ENCODE measurements at places on chromosomes 7 and 10.

- no peak for DNase-seq
Observed at GRCh38 chr10:78953113-78953798, 115.5 kb upstream of the ZMIZ1 start.

DNA sequence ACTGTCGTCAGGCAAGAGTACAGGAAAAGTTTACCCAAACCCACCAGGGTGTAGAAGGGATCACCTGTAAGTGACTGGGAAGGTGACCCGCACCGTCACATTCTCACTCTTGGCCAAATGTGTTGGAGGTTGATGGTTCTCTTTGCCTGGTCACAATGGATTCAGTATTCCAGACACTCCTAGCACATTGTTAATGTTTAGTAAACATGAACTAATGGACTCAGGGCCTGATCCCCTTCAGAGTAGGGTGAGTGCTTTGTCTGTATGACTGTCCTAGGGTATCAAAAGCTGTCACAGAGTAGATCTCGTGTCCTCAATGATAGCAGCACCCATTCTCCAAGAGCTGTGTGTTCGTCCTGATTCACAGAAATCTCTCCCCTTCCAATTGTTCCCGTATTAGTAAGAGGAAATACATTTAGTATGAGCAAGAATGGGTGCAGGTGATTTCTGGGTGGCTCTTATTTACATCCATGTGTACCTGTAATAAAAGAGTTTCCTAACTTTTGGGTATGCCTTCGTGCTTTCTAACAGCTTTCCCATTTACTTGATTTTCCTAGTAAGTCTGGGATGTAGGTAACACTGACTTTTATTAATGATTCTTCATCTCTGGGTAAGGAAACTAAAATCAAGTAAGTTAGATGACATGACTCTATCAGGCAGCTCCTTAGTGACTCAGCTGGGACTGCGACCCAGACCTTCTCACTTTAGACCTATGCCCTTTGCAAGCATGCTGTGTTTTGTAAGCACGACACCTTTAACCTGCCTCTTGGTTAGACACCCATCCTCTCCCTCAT lies 4.7 kb downstream of the EEPD1 start:
- no peak for DNase-seq

- no peak for DNase-seq
Observed at GRCh38 chr10:124989526-124989925, 47.6 kb downstream of the ZRANB1 start.

GRCh38 chr10:4174197-4174596 lies 389.2 kb upstream of the KLF6 start:
- no peak for DNase-seq

GRCh38 chr10:133129071-133129858 lies 30.8 kb upstream of the KNDC1 start:
- DNase-seq: no peak

DNA sequence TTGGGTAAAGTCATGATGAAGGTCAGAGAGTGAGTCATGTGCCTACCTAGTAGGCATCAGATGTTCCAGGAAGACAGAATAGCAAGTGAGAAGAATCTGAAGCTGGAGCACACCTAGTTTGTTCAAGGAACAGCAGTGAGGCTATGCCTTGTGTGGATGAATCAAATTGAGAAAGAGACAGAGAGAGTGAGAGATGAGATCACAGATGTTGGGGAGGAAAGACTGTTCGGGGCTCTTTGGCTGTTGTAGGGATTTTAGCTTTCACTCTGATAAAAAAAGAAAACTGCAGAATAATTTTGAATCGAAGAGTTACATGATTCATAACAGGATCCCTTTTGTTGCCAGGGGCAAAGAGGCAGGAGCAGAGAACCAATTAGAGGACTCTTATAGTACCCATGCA lies 6.3 kb downstream of the LIPF start:
- no peak for DNase-seq

- no peak for DNase-seq
Observed at GRCh38 chr10:102102421-102102820, 17.7 kb downstream of the LDB1 start.

DNA sequence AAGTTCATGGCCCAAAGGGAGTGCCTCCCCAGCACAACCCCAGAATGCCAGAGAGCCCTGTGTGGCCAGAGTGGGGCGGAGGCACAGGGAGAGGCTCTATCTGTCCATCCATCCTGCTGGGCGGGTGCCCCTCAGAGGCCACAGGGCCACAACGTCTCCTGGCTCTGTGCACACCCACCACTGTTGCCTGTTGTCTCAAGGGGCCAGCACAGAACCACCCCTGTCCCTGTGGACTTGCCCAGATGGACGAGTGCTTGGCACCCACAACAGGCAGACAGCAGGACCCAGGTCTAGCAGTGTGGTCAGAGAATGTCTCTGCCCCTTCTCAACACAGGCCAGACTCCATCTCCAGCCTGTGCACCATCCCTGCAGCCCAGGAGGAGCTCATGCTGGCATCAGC lies 92.8 kb downstream of the PAXIP1 start:
- DNase-seq: no peak

- DNase-seq: no peak
Observed at GRCh38 chr10:3225561-3225960, 53.0 kb upstream of the PITRM1 start.

GRCh38 chr10:62939698-62940097 lies 123.5 kb upstream of the EGR2 start:
- no peak for DNase-seq

- no peak for DNase-seq
Observed at GRCh38 chr10:6877336-6877721, 297.3 kb upstream of the PRKCQ start.

DNA sequence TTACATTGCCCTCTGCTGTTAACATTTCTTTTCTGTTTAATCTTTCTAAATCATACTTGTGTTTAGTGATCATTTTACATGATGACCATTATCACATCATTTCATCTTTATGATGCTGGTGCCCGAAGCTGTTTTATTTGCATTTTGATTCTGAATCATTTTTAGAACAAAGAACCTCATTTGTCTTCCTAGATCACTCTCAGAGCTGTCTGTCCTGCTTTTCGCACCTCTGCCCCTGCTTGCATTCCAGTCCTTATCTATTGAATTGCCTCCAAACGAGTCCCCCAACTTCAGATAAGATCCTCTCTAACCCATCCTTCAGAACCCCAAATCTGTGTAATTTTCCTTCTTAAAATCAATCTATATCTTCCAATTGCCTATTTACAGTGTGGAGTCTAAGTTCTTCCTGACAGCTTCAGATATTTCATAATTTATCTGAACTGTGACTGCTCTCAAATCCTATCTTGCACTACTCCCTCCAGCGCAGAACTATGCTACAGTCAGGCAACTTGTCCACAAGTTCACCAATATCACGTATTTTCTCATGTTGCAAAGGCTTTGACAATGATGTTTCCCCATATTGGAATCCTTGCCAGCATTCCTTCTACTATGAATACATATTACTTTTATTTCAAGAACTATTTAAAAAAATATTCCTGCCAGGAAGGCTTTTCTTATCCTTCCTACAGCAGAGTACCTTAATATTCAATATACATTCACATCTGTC lies 346.5 kb upstream of the CACNA2D1 start:
- no peak for DNase-seq

DNA sequence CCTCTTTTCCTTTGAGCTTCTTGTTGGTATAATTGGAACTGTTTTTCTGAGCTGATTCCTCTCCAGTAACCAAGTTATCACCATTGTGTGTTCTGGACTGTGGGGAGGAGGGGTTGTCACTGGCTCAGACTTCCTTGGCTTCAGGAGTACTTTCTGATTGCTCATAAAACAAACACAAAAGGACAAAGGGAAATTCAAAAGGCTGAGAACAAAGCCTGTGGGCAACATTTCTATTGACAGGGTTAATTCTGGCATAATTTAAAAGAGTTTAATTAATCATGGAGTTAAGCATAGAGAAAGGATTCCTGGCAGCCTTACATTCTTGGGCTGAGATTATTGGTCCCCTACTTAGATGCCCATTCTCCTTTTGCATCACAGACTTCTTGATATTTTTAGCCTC lies 222.9 kb upstream of the KMT2E start:
- DNase-seq: no peak

GRCh38 chr10:33291053-33291592 lies 43.3 kb downstream of the NRP1 start:
- no peak for DNase-seq

GRCh38 chr7:140673063-140673773 lies 473 bp downstream of the ADCK2 start:
- peak; percentile 37 for DNase-seq

DNA sequence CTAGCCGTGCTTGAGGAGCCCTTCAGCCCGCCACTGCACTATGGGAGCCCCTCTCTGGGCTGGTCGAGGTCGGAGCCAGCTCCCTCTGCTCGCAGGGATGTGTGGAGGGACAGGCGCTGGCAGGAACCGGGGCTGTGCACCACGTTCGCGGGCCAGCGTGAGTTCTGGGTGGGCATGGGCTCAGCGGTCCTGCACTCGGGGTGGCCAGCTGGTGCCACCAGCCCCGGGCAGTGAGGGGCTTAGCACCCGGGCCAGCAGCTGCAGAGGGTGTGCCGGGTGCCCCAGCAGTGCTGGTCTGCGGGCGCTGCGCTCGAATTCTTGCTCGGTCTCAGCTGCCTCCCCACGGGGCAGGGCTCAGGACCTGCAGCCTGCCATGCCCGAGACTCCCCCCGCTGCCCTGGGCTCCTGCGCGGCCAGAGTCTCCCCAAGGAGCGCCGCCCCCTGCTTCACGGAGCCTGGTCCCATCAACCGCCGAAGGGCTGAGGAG lies 90.8 kb upstream of the NRG3 start:
- no peak for DNase-seq

GRCh38 chr7:148914208-148914777 lies 30.2 kb upstream of the EZH2 start:
- DNase-seq: no peak

- no peak for DNase-seq
Observed at GRCh38 chr10:10477844-10478243, 539.8 kb upstream of the CELF2 start.

- DNase-seq: no peak
Observed at GRCh38 chr10:11425296-11425610, 186.2 kb downstream of the USP6NL start.

- no peak for DNase-seq
Observed at GRCh38 chr10:12377658-12378290, 28.4 kb downstream of the CAMK1D start.

GRCh38 chr10:14588084-14588937 lies 186.4 kb downstream of the FAM107B start:
- peak; percentile 37 for DNase-seq

DNA sequence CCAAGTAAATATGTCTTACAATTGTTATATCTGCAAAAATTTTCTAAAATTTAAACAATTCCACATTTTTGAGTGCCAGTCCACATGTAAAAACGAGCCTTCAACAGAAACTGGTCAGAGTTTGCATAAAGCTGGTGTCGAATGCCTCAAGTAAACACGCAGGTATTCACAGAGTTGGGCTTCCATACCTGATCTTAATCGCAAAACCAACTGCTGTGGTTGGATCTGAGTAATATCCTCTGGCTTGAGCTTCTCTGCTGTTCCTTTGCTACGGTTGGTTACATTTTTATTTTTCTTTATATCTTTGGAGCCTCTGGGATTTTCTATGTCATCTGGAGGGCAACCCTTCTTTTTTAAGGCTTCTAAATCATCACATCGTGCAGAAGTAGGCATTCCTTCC lies 28.4 kb downstream of the ITGB1 start:
- DNase-seq: no peak

- no peak for DNase-seq
Observed at GRCh38 chr7:149735181-149735602, 38.2 kb downstream of the ZNF467 start.

DNA sequence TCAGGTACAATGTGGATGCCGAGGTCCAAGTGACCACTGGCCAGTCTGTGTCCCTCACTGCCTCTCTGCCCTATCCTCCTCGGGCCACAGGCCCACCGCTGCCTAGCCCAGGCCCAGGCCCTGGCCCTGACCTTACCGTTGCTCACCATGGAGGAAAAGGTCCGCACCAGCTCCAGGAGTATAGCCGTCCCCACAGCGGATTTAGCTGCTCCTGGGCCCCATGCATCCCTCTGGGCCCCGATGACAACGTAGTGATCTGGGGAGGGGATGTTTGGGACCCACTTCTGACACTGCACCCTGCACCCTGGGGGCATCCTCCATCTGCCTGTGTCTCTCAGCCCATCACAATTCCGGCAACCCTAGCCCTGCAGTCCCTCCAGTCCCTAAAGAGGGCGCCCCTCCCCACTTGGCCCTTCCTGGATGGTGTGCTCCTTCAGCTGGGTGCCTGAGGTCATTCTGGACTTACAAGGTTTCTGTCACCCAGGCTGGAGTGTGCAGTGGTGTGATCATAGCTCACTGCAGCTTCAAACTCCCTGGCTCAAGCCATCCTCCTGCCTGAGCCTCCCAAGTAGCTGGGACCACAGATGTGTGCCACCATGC lies 12.1 kb downstream of the TFR2 start:
- no peak for DNase-seq

- DNase-seq: no peak
Observed at GRCh38 chr7:74220229-74220628, 10.4 kb downstream of the LAT2 start.

DNA sequence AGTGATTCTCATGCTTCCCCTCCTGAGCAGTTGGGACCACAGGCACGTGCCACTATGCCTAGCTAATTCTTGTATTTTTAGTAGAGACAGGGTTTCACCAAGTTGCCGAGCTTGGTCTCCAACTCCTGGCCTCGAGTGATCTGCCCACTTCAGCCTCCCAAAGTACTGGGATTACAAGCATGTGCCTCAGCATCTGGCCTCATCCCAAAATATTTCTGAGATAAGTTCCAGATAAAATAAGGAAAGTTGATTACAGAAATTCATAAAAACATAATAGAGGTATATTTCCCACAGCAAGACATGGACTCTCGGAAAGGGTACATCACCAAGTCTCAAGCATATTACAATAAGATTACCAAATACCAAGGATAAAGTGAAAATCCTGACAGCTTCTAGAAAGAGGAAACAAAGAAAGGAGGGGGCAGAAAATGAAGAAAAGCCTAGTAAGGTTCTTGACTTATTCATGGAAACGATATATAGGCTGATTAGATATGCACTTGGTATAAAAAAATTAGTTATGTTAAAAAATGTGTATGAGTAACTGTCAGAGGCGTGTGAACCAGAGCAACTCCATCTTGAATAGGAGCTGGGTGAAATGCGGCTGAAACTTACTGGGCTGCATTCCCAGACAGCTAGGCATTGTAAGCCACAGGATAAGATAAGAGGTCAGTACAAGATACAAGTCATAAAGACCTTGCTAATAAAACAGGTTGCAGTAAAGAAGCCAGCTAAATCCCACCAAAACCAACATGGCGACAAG lies 35.0 kb downstream of the IQUB start:
- DNase-seq: no peak

DNA sequence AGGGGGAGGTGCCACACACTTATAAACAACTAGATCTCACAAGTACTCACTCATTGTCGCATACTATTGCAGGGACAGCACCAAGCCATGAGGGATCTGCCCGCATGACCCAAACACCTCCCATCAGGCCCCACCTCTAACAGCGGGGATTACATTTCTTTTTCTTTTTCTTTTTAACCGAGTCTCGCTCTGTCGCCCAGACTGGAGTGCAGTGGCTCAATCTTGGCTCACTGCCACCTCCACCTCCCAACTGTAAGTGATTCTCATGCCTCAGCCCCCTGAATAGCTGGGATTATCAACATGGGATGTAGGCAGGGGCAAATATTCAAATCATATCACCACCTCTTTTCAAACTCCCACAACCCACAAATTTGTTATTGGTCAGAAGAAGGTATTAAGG lies 76.7 kb downstream of the SKAP2 start:
- no peak for DNase-seq

- DNase-seq: no peak
Observed at GRCh38 chr10:23540401-23541030, 101.6 kb downstream of the OTUD1 start.

- DNase-seq: no peak
Observed at GRCh38 chr10:93703066-93703465, 674 bp upstream of the FRA10AC1 start.
